ENCODE measurements at places on chromosomes 4 and X.

DNA sequence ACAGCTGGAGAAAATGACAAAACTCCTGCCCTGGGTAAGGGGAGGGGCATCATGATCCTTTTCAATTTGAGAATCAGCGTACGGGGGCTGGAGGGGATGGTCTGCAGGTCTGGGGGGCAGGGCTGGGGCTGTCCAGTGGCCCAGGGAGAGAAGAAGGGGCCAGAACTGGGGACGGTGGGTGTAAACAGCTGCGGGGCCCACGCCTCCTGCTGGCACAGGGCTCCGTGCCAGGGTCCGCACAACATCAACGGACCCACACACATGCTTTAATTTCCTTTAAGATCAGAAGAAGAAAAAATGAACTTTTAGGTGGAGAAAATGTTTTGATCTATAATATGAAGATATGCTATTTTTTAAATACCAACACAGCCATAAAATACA is 52.1 kb downstream of the PSAPL1 start:
- no peak for DNase-seq

- no peak for DNase-seq
Measured at GRCh38 chr4:143417679-143418403, 81.2 kb downstream of the GAB1 start.

DNA sequence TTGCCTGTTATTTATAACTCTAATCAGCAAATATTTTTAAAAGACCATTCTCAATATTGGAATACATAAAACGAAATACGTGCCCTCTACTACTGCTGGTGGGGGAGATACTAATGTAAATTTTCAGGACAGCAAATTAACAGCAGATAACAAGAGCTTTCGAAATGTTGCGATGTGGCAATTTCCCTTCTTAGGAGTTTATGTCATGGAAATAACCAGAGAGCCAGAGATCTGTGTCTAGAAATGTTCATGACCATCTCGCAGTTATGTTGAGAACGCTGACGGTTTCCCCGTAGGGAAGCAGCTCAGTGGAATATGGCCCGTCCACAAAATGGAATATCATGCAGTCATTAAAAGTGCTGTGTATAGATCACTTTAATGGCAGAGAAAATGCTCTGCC is 238.4 kb upstream of the PSAPL1 start:
- DNase-seq: no peak

GRCh38 chr4:41714364-41715000 is 34.0 kb downstream of the PHOX2B start:
- DNase-seq: no peak

DNA sequence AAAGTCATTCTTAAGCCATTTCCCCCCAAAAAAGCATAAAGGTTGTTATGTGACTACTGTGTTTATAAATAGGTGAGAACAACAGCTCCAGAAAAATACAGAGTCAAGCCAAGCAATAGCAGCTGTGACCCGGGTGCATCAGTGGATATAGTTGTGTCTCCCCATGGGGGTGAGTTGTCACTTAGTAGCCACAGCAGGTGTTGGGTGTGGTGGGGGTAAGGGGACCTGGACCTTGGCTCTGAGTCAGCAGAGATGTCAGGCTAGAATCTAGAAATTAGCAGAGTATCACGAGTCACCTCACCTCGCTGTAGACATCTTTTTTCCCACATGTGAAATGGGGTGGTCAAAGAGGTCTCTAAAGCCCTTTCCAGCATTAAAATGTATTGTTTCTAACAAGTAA is 42.4 kb downstream of the MOSPD2 start:
- no peak for DNase-seq

- no peak for DNase-seq
Measured at GRCh38 chr4:139676913-139677585, 11.4 kb downstream of the MGST2 start.

DNA sequence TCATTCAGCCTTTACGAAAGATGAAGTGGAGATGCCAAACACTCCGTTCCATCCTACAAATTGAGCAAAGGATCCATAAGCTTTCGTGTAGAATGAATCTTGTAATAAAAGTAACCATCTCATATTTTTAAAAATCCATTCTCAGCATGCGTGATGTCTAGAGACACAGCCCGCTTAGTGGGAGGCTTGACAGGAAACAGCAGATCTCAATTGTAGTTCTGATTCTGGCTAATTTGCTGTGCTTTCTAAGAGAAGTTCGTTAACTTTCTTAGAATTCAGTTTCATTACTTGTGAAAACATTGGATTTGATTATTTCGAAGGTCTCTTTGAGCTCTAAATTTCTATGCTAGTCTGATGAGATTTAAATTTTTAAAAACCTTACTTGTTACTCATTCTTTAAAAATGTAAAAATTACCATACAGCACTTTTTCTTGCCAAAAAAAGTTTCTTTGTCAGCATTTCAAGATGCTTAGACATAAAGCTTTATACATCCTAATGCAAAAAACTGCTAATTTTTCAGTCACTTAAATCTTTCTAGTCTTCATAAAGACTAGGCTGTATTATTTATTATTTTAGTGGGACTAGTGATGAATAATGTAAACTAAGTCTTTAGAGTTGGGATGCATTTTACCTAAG is 66.9 kb upstream of the NEIL3 start:
- no peak for DNase-seq

GRCh38 chr4:126890994-126891393 is 741.8 kb upstream of the INTU start:
- no peak for DNase-seq

- DNase-seq: no peak
Measured at GRCh38 chrX:22800360-22800759, 199.4 kb upstream of the DDX53 start.

DNA sequence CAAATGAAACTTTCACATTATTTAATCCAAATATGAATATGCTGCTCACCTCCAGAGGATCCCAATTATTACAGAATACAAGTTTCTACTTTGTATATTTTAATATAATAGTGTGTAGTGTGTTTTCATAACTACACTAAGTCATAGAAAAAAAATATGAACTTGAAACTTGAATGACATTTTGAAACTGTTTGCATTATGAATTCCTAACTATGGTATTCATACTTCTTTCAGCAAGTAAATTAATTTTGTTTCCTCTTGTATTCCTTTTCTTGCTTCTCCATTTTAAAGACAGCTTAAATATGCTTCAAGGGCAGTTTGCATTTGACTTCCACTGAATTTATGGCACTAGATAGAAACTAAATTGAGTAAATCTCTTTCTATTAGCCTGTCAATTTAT is 177.1 kb downstream of the BMPR1B start:
- no peak for DNase-seq

DNA sequence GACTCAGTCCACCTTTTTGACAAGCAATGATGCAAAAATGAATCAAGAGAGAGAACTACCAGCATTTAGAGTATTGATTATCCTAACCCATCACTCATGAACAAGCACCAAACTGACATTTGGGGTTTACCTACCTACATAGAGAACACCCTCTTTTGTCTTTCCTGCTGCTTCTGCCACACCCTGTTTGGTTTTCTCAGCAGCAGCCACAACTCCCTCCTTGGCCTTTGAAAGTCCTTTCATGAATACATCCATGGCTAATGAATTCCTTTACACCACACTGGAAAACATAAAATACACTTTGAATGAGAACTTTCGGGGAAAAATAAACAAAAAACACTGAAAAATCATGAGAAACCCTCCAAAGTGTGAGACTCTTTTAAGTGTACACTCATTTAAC is 1.5 kb downstream of the SNCA start:
- DNase-seq: no peak

DNA sequence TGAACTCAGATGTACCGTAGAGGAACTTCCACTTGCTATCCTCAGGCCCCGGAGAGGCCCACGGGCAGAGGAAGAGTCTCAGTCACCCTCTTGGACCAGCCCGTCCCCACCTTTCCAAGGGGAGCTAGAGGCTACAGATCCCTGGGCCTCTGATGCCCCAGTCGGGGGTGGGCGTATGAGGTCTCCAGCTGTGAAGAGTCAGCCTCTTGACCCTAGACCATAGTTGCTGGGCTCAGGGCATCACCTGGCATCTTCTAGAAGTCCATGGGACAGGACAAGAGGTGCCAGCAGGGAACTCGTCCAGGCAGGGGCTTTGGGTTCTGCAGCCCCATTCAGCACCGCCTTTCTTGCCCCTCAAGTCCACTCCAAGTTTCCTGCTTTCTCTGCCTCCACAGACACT is 11.6 kb downstream of the SASH3 start:
- DNase-seq: no peak

DNA sequence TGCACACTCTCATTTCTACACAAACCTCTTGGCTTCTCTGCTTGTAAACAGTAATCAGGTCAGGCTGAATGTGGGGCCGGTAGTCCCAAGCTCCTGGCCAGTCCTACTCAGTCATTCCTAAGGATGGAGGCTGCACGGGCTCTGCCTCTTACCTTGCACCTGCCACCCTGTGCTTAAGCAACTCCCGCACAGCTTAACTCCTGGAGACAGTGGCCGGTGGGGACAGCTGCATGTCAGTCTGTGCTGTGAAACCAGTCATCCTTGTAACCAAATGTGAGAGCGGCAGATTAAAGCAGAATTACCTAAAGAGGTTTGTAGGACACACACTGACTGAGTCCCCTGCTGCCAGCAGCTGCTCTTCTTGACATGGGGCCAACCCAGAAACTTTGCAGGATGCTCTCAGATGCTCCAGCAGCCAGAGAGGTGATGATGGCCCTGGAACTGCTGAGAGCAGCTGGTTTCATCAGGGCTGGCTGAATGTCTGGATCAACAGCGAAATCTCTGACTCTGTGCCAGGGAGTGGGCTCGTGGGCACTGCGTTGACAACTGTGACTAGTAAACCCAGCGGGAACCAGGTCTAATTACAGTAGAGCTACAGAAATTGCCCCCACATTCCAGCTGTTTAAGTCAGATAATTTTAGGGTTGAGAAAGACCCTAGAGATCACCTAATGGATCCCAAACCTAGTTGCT is 123.7 kb downstream of the ANAPC4 start:
- DNase-seq: no peak

GRCh38 chrX:119667111-119667878 is 25.7 kb downstream of the SEPTIN6 start:
- no peak for DNase-seq

- DNase-seq: no peak
Measured at GRCh38 chrX:19743386-19743785, 144.0 kb downstream of the SH3KBP1 start.

DNA sequence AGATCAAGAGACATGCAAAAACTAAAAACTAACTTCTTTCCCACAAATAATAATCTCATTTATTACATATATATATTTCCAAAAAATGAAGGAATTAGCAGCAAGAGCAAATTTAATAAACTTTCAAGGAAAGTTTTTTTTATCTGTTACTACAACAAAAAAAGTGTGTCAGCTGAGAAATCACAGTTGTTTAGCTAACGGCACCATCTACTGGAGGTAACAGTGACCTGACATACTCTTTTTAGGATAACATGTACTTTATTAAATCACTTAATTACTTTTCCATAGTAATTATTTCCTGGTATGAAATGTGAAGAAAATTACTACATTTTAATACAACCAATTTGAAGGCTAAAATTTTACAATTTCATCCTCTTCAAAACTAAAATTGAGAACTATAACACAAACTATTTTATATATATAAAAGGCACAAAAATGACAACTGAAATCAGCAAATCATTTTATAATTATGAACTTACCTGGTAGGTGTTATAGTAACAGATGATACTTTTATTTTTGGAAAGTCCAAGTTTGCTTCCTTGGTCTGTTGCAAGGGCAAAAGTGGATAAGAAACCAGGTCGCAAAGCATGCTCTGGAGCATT is 9.1 kb downstream of the LAMTOR3 start:
- no peak for DNase-seq

- DNase-seq: no peak
Measured at GRCh38 chrX:84046403-84046984, 141.5 kb downstream of the RPS6KA6 start.

- DNase-seq: no peak
Measured at GRCh38 chr4:119016636-119017035, 119.0 kb upstream of the MYOZ2 start.

- DNase-seq: no peak
Measured at GRCh38 chr4:108191269-108191914, 22.7 kb upstream of the LEF1 start.

- DNase-seq: no peak
Measured at GRCh38 chr4:77236806-77237205, 79.8 kb downstream of the CCNG2 start.

- no peak for DNase-seq
Measured at GRCh38 chrX:15217161-15217560, 52.7 kb downstream of the ASB9 start.

- DNase-seq: no peak
Measured at GRCh38 chr4:7655511-7656243, 220.9 kb upstream of the PSAPL1 start.

DNA sequence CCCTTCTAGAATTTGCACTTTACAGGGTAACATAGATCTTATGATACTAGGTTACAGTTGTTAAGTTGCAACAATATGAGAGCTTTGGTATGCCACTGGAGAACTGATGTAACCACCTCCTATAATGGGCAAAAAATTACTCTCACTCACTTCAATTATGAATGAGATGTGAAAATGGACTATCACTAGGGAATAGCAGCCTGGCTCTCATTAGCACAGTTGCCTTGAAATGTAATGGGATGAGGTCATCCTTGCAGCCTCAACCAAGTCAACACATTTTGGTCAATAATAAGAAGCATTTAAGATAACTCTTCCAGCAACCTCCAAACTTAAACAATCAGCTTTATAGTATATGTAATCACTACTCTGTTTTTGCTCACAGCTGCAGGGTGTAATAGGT is 69.4 kb downstream of the TBC1D9 start:
- DNase-seq: no peak

DNA sequence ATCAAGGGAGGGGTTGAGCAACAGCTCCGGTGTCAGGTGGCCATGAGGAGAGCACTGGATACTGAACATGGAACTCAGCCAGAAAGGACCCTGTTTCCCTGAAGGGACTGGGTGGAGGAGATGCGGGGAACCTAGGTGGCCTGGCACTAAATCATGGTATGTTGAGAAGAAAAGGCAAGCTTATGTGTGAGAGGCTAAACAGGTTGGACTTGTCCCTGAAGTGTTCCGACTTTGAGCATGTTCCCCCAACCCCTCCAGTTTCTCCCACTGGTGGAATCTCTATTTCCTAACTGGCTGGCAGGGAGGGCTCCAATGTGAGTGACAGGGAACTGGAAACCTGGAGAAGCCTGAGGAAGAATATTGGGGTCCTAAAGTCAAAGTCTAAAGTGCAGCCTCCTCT is 69.5 kb downstream of the PLAC1 start:
- no peak for DNase-seq

- DNase-seq: no peak
Measured at GRCh38 chr4:168832763-168833575, 177.1 kb downstream of the CBR4 start.

GRCh38 chr4:145732001-145732815 is 52.3 kb downstream of the C4orf51 start:
- DNase-seq: no peak

DNA sequence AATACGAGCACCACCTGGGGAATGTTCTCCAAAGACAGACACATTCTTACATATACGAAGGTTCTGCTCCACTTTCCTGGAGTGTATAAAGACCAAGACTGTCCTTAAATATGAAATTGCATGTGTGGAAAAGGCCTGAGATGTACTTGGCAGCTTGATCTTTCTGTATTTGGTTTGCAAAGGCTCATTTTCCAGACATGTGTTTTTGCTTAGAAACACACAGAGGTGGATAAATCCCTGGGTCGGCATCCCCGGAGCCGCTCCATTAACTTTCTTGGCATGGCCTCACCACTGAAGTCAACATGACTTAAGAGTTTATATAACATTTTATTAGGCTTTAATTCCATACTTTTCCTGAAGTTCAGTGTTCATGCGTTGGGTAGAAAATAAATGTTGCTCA is 239.4 kb downstream of the LDB2 start:
- no peak for DNase-seq

GRCh38 chr4:74627504-74627903 is 166.8 kb downstream of the BTC start:
- no peak for DNase-seq

- DNase-seq: no peak
Measured at GRCh38 chr4:157804986-157805385, 367.8 kb downstream of the GASK1B start.

All from stimulated activated CD4-positive, alpha-beta T cell treated with anti-CD3 and anti-CD28 coated beads, TNF-alpha, amount 100 ng/mL, for 4 hours (primary cell).